ENCODE measurements at places on chromosomes 6 and 20. TPM values are rescaled to one million over a fixed set of nuclear protein-coding genes. Genes with fewer than 3 reads are reported as not detected.

The THBS2 gene
- 2.7 TPM for polyA plus RNA-seq

The OR11A1 gene
- polyA plus RNA-seq: not detected

The BMP6 gene
- 5.0 TPM for polyA plus RNA-seq

The ARMC12 gene
- 0.69 TPM for polyA plus RNA-seq

The C2 gene
- polyA plus RNA-seq: 84.0 TPM

The PPP1R16B gene
- polyA plus RNA-seq: 11.5 TPM

The HUS1B gene
- polyA plus RNA-seq: not detected

The PSMG4 gene
- polyA plus RNA-seq: 36.8 TPM

The OPN5 gene
- not detected for polyA plus RNA-seq

The GABRR1 gene
- not detected for polyA plus RNA-seq

The TINAG gene
- polyA plus RNA-seq: 73.0 TPM

The MOG gene
- not detected for polyA plus RNA-seq

The ELOVL2 gene
- not detected for polyA plus RNA-seq

The SLC26A8 gene
- polyA plus RNA-seq: not detected

The PRICKLE4 gene
- polyA plus RNA-seq: 1.4 TPM

The SLC35F1 gene
- 0.28 TPM for polyA plus RNA-seq

The FAM83C gene
- not detected for polyA plus RNA-seq

The FKBP1C gene
- polyA plus RNA-seq: 1.6 TPM

The COL9A1 gene
- 0.19 TPM for polyA plus RNA-seq

The RGS17 gene
- not detected for polyA plus RNA-seq

The ANGPT4 gene
- polyA plus RNA-seq: 0.24 TPM

The HLA-DPB1 gene
- 141 TPM for polyA plus RNA-seq

The SCRT2 gene
- polyA plus RNA-seq: not detected

The NOX3 gene
- not detected for polyA plus RNA-seq

The COL19A1 gene
- polyA plus RNA-seq: 0.60 TPM

The PRR18 gene
- polyA plus RNA-seq: not detected

The DXO gene
- polyA plus RNA-seq: 26.0 TPM

The HLA-DQB1 gene
- 48.0 TPM for polyA plus RNA-seq

The SNX21 gene
- polyA plus RNA-seq: 35.6 TPM

The LRRC73 gene
- 4.6 TPM for polyA plus RNA-seq

The CCR6 gene
- 0.43 TPM for polyA plus RNA-seq

The TRAPPC3L gene
- not detected for polyA plus RNA-seq

The WDR27 gene
- polyA plus RNA-seq: 12.3 TPM

The RIOK1 gene
- 8.5 TPM for polyA plus RNA-seq

The SLC32A1 gene
- not detected for polyA plus RNA-seq

Data from kidney (tissue), 22 donors.